ENCODE measurements at places on chromosomes 2 and 18. TPM values are rescaled to one million over a fixed set of nuclear protein-coding genes. Genes with fewer than 3 reads are reported as not detected.

Gene ATOH8
- polyA plus RNA-seq: 17.8 TPM

GRCh38 chr18:3097082-3097481 lies 84.1 kb upstream of the LPIN2 start:
- no peak for DNase-seq

DNA sequence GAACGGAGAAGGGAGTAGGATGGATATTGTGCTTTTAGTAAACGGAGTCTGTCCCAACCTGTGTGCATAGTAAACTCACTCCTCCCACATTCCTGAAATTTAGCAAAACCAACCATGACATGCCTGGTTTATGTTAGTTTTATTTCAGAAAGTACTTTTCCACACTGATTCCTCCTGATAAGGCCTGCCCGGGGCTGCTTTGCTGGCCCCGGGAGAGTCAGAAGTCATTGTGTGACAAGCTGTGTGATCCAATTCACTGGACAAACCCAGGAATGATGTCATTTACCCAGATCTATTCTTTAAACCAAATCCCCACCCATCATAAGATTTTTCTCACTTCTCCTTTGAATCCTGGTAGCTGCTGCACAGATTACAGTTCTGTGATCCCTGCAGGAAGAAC lies 109.0 kb downstream of the SETBP1 start:
- no peak for DNase-seq

Gene SIX3
- polyA plus RNA-seq: not detected

- DNase-seq: no peak
Measured at GRCh38 chr2:102915128-102915527, 153.3 kb downstream of the TMEM182 start.

Gene C2orf15
- polyA plus RNA-seq: not detected

GRCh38 chr2:20184067-20184938 lies 40.6 kb downstream of the SDC1 start:
- no peak for DNase-seq

Gene ZNF407
- polyA plus RNA-seq: 6.3 TPM

GRCh38 chr2:112686348-112687217 lies 34.2 kb upstream of the NT5DC4 start:
- DNase-seq: no peak

GRCh38 chr2:12106440-12107080 lies 360.1 kb downstream of the LPIN1 start:
- peak; percentile 72 for DNase-seq

Gene CNGA3
- polyA plus RNA-seq: 0.38 TPM

Gene DOCK10
- 16.0 TPM for polyA plus RNA-seq

- DNase-seq: no peak
Measured at GRCh38 chr2:196914867-196915460, 11.5 kb downstream of the PGAP1 start.

Gene PSTPIP2
- 2.1 TPM for polyA plus RNA-seq

Gene CLEC4F
- not detected for polyA plus RNA-seq

Data from muscle of arm (tissue), 14 donors.